ENCODE measurements at places on chromosomes 7 and 10.

DNA sequence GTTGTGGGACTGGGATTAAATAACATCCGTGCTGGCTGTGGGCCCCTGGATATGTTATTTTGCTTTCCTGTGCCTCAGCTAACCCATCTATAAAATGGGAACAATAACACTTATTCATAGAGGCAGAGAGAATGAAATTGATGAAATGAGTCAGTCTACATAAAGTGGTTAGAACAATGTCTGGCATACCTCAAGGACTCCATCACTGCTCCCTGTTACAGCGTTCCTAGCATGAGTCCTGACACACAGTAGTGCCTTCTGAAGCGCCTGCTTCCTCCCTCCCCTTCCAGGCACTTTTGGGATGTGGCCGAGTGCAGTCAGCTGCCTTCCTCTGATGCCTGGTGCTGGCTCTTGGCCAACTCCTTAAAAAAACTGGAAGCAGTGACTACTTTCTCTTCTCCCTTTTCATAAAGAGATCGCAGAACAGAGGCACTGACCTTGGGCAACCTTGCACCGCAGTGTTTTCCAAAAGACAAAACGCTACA lies 108.4 kb upstream of the ZMIZ1 start:
- no peak for DNase-seq

DNA sequence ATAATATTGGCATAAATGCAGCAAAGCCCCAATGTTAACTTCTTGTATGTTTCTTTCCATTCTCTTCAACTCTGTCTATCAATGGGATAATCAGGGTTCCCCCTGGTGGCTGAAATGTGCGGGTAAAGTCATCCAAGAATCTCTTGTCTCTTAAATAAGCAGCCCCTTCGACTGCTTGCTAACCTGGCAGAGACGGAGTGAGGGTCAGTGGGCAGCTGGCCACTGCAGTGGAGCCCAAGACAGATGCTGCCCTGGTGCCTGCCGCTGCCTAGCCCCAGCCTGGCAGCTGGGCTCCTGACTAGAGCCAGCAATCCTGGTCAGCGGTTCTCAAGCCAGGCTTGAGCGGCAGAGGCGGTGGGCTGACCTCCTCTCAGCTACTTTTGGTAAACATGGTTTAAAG lies 248.9 kb downstream of the COBL start:
- DNase-seq, result peak; percentile 51

- no peak for DNase-seq
Observed at GRCh38 chr7:80142853-80143580, 8.4 kb downstream of the GNAI1 start.

DNA sequence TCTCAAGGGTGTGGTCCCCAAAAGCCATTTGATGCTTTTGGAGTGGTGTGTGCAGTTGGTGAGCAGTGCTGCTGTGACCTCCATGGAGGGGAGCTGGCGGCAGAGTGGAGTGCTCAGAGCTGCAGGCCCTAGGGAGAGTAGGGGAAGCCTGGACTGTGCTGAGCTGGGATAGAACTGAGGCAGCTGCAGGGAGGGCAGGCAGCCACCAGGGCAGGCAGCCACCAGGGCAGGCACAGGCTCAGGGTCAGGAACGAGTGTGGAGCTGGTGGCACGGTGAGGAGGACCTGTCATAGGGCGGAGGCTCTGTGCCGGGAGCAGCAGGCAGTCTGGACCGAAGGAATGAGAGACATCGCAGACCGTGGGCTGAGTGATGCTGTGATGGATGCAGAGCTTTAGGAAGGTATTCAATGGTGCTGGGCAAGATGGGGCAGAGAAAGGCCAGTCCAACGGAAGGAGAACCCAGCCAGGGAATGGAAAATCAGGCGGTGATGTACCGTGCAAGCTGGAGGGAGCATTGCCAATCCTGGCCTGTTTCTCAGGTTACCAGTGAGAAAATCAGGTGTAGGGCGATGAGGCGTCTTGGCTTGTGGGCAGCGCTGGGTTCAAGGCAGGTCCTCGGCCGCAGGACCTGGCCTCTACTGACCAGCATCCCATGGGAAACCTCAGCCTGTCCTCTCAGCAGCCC lies 152.6 kb downstream of the CAMK1D start:
- no peak for DNase-seq

- peak; percentile 74 for DNase-seq
Observed at GRCh38 chr7:129367700-129368388, 66.4 kb upstream of the STRIP2 start.

GRCh38 chr7:42274053-42274452 lies 37.0 kb upstream of the GLI3 start:
- DNase-seq, result no peak

GRCh38 chr7:157457355-157458253 lies 120.8 kb downstream of the DNAJB6 start:
- no peak for DNase-seq

DNA sequence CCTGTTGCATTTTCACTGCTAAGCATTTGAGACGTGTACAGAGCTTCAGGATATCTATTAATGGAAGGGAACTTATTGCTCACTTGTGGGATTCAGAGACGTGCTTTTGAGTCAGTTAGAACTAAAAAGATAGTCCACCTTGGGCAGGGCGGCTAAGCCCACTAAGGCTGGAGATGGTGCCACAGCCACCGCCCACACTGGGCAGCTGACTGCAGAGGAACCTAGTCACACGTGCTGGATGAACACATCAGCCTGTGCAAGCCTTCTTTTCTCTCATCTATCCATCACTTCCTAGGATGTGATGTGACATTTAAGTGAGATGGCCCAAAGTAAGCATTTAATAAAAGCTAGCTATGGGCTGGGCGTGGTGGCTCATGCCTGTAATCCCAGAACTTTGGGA lies 78.0 kb downstream of the PTPRE start:
- no peak for DNase-seq
